CD4-positive, alpha-beta T cell treated with Interleukin-17A for 4 hours (primary cell): ENCODE measurements at places on chromosomes 5 and 9.

GRCh38 chr5:50799596-50799995, 133.2 kb downstream of the PARP8 start:
- DNase-seq: no peak

DNA sequence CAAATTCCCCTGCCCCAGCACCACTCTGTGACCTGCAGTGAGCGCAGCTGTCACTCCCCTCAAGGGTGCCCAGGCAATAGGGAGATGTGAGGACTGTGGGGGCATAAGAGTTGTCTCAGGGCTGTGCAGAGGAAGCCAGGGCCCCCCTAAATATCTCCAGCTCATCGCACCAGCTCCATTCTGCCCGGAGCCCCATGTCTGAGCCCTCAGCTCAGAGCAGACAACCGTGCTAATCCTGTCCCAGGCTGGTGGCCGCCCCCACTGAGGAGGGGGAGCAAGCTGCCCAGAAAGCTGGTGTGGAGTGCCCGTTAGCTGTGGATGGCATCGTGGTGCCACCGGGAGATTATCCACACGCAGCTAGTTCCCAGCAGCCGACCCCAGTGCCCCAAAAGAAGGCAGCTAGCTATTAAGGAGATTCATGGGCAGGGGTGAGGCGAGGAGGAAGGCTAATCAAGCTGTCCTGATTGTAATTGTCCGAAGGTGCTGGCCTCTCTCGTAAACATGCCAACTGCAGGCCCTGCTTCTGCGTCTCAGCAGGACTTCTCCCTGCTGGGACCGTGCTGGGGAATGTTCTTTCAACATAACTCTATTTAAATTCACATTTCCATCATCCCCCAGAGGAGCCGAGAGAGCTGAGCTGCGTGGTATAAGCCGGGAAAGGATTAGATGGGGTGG, 17.0 kb upstream of the FIBCD1 start:
- DNase-seq: no peak

DNA sequence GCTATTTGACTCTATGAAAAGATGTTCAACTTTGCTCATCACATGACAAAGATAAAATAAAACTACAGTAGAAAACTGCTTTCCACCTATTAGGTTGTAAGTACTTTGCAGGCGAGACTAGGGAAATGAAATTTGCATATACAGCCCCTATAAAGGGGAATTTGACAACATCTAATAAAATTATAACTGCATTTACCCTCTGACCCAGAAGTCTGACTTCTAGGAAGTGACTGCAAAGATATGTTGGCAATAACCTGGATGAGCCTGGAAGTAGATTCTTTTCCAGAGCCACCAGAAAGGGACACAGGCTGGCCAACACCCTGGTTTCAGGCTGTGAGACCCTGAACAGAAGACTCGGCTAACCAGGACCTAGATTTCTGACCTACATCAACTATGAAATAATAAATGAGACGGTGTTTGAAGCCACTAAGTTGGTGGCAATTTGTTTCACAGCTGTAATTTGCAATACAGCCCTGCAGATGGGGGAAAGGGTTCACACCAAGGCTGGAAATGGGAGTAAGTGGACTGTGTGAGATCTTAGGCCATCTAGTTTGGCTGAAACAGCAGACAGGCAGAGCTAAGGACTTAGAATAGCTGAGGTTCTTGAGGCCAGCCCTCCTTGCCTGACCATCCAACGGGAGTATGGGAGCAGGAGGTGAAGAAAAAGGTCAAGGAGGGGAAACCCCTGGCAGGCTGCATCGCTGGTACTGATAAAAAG, 106.6 kb downstream of the SIL1 start:
- DNase-seq: no peak

- DNase-seq: no peak
These were observed 883.1 kb downstream of the CDH18 start for GRCh38 chr5:19104948-19105347.

DNA sequence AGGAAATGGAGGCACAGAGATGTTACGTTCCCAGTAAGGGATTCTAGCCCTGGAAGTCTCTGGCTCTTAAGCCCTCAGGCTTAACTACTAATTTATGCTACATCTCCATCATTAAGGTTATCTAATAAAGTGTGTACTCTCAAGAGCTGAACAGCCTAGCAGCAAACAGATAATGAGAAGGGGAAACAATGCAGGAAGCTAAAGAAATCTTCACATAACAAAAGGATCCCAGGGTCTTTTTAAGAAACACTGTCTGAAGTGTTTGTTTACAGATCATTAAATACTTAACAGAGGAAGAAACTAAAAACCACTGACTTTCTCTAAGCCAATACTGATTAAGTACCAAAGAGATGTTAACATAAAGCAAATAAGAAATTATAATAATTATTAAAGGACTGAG, 129.0 kb downstream of the PAPPA start:
- no peak for DNase-seq

GRCh38 chr9:942805-943580, 33.5 kb upstream of the DMRT3 start:
- no peak for DNase-seq

DNA sequence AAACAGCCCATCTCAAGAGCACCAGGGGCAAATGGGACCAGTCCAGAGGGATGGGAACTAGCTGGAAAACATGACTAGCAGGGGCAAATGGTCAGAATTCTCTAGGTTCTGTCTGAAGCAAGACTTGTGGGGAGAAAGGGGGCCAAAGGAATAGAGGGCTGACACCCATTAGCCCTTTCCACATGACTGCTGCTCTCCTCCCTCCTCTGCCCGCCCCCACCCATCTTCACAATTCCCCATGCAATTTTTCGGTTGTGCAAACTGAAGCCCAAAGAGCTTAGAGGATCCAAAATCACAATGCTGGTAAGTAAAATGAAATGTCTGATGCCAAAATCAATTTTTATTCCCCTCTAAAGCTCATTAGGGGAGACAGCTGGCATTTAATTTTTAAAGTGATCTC, 207.1 kb downstream of the DCP2 start:
- DNase-seq: no peak

GRCh38 chr5:76789991-76790581, 28.7 kb upstream of the F2RL1 start:
- DNase-seq: no peak

DNA sequence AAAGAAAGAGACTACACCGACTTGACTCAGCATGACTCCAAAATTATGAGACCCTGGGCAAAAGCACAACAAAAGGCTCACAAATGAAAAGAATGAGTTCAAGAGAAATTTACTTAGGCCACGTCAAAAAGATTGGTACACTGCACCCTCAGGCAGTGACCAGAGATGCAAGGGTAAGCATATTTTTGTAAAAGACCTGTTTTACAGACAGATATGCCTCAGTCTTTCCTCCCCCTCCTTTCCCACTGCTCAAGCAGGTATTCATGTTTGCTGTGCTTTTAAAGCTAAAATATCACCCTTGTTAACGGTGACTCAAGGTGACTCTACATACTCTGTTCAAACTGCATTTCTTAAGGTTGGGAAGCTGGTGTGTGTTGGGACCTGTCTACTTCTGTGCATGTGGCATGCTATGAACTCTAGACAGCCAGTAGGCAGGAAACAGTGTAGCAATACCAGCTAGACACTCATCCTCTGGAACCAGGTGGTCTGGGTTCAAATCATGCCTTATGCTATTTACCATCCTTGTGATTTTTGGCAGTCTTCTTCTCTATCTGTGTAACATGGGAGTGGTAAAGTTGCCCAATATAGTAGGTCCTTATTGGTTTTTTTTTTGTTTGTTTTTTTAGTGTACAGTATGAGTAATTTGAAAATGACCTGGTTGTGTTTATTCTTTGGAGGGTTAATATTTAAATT, 98.7 kb downstream of the TLE4 start:
- no peak for DNase-seq

DNA sequence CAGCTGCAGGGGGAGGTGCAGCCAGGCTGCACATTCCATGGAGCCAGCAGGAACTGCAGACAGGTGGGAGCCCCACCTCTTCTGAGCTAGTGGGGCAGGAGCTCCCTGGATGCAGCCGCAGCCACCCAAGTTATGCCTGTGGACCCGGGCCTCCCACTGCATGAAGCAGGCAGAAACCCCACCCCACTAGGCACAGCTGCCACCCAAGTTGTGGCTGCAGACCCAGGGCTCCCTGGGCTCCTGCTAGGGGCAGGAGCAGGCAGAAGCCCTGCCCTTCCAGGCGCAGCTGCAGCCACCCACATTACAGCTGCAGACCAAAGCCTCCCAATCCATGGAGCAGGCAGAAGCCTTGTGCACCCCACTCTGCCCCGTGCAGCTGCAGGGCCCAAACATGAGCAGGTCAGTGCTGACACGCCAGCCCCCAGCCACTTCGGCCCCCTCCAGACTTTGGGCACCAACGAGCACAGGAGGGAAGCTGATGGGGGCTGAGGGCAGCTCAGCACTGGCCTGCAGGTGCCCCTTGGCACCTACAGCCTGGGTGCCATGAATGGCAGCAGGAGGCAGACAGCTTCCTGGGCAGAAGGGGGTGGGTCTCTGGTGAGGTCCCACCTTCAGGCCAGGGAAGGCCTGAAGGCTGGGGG, 106.9 kb downstream of the C9orf50 start:
- no peak for DNase-seq

DNA sequence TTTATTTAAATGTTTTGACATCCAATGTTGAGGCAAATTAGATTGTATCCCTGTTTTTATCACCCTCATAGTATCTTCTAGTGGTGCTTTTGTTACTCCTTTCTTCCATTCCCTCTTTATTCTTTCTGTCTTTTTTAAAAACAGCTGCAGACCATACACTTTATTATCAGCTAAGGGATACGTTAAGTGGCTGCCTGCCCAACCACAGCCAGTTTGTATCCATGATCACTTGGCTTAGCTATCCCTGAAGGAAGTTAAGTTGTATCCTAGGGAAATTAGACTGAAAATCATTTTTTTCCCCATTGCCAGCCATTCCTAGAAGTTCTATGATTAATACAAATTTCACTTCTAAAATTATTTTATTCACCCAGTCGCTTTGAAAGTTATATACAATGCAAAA, 1032.7 kb downstream of the NR2F1-AS1 start:
- DNase-seq: no peak

DNA sequence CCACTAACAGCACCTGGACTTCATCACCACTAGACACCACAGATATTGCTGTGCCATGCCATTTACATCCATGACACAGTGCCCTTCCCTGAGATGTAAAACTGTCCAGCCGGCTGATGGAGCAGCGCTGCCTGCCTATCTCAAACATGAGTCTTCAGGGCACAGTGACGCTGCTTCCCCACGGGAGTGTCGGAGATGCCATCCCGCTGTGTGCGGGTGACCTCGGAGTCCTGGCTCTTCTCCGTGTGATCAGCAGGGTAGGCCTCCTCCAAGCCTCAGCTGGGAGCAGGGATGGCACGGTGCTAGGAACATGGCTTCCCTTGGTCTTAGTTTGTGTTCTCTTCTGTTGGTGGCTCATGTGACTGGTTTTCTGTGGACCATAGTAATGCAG, 130.3 kb upstream of the FAM120A start:
- no peak for DNase-seq

- no peak for DNase-seq
These were observed 19.3 kb upstream of the ANKH start for GRCh38 chr5:14890846-14891245.

DNA sequence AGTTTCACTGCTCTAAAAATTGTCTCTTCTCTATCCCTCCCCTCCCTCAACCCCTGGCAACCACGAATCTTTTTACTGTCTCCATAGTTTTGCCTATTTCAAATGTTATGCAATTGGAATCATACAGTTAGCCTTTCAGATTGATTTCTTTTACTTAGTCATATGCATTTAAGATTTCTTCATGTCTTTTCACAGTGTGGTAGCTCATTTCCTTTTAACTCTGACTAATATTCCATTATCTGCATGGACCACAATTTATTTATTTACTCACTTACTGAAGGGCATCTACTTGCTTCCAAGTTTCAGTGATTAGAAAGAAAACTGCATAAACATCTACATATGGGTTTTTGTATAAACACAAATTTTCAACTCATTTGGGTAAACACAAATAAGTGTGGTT, 372.3 kb downstream of the CDH18 start:
- no peak for DNase-seq

- no peak for DNase-seq
These were observed 33.2 kb downstream of the SLC22A4 start for GRCh38 chr5:132327252-132327955.

DNA sequence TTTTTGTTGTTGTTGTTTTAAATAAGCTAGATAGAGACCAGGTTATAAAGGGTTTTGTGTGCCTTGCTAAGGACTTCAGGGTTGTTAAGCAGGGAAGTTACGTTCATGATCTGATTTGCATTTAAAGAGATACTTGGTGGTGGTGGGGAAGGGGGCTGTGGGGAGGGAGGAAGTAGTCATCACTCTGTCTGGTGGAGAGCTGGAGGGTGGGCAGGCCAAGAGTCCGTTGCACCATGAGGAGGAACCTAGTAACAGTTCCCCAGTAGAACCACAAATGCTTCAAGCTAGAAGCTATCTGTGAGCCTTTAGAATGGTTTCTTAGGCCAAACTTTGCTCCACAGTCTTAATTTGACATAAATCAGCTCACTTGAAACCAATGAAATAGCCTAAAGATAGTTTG, 18.7 kb upstream of the ROPN1L start:
- DNase-seq: no peak

DNA sequence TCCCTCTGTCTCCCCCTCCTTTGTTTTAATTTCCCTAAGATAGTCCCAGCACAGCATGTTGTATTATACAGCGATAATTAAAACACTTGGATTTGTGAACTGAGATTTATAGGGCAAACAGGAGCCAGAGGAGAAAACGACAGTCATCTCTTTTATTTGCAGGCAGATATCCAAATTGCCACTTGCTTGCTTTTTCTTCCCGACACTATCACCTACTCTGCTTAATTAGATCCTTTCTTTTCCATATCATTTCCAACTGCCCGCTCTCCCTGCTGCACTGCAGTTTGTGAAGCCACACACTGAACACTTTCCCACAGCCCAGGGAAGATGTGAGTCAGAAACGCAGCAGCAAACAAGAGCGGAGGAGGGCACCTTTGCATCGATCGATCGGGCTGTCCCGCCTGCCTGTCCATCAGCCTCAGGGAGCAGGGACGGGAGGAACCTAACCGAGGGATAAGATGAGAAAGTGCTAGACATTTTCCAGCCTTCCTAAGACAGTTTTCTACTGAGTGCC, 35.8 kb upstream of the SPRY4 start:
- DNase-seq: no peak
